Stimulated activated CD8-positive, alpha-beta memory T cell treated with anti-CD3 and anti-CD28 coated beads, Interleukin-15, amount 100 ng/mL, for 48 hours (primary cell): ENCODE measurements at places on chromosomes 4 and X.

DNA sequence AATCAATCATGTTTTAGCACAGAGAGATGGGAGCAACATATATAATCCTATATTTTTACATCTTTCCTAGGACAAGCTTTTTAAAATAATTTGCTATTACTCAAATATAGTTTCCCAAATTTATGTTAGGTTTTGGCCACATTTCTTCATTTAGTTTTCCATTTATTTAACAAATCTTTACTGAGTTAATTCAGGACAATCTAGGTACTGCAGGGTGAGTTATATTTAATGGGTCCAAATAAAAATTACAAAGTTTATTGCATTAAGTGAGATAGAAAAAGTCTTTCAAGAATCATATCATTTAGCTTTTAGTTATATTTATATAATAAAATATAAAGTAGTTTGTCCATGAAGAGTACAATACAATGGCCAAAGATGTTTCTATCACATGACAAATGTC, 269.2 kb downstream of the EPHA5 start:
- no peak for DNase-seq

DNA sequence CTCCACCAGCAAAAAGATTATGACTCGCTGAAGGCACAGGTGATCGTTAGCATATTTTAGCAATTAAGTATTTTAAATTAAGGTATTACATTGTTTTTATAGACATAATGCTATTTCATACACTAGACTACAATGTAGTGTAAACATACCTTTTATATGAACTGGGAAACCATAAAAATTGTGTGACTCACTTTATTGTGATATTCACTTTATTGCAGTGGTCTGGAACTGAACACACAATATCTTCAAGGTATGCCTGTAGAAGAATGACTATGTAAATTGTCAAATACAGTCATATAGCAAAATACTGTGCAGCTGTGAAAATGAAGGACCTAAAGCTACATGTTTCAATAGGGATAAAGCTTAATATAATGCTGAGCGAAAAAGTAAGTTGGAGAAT, 26.6 kb upstream of the MAML3 start:
- no peak for DNase-seq

- DNase-seq: no peak
Measured at GRCh38 chr4:118014831-118015230, 19.5 kb upstream of the NDST3 start.

DNA sequence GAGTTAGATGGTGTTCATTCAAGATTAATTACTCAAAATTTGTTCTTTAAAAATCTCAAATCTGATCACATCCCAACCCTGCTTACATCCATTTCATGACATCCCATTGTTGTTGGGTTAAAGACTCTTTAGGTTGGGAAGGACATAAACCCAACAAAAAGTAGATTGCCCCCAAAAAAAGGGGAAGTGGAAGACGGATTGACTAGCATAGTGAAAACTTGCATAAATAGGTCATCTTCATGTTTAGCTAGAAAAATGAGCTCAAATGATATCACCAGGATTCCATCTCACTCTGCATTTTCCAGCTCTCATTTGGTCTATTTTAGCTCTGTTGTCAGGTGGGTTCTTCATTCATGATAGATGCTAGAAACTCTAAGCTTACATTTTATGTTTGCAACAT, 18.5 kb upstream of the TET2 start:
- DNase-seq: no peak

DNA sequence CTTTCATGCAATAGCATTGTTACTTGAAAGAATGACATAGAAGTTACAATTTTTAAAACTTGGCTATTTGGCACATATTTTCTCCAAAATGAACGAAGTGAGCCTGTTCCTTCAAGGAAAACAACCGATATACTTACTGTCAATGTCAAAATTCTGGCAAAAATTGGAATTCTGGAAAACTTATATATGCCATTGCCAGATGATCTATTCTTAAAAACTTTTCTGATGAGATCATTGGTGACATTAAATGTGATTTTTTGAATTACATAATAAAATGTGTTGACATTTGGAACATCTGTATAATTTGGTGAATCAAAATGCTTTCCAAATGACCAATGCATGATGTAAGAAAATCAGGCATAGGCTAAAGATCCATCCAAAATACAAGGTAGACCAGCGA, 209.0 kb downstream of the SCFD2 start:
- DNase-seq: no peak

DNA sequence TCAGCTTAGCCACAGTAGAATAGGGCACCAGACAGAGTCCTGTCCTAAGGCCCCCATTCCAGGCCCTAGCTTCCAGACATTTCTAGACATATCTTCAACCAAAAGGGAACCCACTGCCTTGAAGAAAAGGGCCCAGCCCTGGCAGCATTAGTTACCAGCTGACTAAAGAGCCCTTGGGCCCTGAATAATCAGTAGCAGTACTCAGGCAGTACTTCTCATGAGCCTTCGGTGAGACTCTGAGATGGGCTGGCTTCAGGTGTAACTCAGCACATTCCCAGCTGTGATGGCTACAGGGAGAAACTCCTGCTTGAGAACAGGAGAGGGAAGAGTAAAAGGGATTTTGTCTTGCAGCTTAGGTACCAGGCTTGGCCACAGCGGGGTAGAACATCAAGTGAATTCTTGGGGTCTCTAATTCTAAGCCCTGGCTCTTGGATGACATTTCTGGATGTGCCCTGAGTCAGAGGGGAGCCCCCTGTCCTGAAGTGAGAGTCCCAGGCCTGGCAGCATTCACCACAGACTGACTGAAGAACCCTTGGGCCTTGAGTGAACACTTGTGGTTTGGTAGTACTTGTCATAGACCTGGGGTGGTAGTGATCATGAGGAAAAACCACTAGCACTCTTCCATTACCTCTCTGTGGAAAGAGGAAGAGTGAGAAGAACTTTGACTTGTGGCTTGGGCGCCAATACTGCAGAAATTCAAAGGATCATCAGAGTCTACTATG, 170.1 kb downstream of the ATP10D start:
- no peak for DNase-seq

- no peak for DNase-seq
Measured at GRCh38 chrX:151723156-151723760, 7.4 kb downstream of the FATE1 start.

DNA sequence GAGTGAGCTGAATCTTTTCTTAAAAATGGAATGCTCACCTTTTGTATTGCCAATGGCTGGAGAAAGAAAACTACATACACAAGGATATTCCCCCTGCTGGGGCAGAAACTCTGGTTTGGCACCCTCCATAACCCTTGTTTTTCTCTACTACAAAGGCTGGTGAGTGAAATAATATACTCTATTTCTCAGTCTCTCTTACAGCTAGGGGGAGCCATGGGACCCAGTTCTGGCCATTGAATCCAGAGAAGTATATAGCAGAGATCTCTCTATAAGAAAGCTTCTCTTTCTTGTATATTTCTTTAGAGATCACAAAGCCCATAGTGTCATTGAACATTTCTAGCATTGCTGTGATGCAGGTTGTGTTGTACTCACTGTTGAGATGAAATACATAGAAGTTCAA, 49.8 kb downstream of the SMPX start:
- no peak for DNase-seq

DNA sequence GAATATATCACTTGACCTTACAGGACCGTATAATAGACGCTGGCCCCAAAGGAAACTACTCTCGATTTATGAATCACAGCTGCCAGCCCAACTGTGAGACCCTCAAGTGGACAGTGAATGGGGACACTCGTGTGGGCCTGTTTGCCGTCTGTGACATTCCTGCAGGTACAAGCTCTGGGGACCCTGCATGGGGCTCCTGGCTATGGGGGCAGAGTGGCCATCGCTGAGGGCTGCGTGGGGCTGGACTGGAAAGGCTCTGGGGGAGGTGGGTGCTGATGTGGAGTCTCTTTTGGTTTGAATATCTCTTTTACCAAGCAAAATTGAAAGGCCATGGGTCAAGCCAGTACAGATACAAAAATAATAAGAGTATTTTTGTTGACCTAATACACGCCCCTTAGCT, 33.9 kb downstream of the NELFA start:
- DNase-seq: no peak
